ENCODE measurements at places on chromosomes 5 and 9.

- no peak for DNase-seq
Observed at GRCh38 chr5:603081-603998, 8.8 kb upstream of the CEP72 start.

DNA sequence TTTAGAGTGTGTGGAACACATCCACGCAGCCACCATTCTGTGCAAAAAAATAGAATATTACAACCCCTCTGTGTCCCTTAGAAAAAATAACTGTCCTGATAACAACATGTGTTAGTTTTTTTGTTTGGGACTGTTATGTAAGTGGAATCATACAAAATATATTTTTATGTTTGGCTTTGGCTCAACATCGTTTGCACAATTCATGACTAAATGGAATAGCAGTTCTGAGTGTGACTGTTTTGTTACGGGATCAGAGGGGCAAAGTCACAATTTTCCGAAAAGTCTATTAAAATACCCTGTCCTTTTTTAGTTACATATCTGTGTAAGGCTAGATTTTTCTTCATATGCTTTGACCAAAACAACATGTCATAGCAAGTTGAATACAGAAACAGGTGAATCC, 12.8 kb downstream of the MTREX start:
- no peak for DNase-seq

- peak; percentile 20 for DNase-seq
Observed at GRCh38 chr5:119080936-119081335, 10.0 kb downstream of the DMXL1 start.

GRCh38 chr5:134103998-134104654, 10.4 kb upstream of the TCF7 start:
- no peak for DNase-seq

GRCh38 chr9:27042476-27042875, 37.0 kb upstream of the LRRC19 start:
- DNase-seq: no peak

- peak; percentile 99 for DNase-seq
Observed at GRCh38 chr5:138575194-138576015, at the start of gene HSPA9. HSPA9 (minus strand) TSS chr5:138575401; CDS start chr5:138575318, 83 bp downstream.

DNA sequence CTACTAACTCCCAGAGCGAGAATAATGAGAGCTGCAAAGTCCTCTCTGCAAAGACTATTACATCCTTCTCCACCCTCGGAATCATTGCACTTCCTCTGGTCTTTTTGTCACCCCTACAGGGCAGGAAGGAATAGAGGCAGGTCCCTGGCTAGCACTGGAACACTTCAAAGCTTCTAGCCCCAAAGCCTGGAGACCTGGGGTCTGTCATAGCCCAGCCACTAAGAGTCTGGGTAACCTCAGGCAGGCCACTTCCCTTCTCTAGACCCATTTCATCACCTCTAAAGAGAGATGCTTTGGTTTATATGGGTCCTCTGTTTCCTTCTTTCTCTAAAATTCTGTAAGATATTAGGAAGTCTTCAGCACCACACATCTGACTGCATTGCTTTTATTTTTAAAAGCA, 6.7 kb downstream of the ADRB2 start:
- no peak for DNase-seq

DNA sequence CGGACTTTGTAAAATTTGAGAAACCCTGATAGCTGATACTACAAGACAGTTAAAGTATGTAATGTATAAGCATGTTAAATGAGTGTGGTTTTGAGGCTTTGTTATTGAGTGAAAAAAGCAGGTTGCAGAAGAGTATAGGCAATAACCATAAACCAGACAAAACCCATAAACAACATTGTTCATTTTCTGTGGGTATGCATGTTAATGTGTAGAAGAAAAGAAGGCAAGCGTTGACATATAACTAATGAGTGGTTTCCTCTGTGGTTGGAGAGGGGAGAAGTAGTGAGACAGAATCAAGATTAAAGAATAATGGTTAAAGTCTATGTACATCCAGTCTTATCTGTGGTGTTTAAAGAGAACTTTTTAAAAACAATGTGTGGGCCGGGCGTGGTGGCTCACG, 26.2 kb downstream of the RAD23B start:
- no peak for DNase-seq

GRCh38 chr5:153459051-153459743, 31.3 kb upstream of the GRIA1 start:
- no peak for DNase-seq

GRCh38 chr9:33170464-33171415, 3.6 kb upstream of the B4GALT1 start:
- peak; percentile 64 for DNase-seq

- DNase-seq: no peak
Observed at GRCh38 chr9:3419893-3420292, 105.9 kb downstream of the RFX3 start.

DNA sequence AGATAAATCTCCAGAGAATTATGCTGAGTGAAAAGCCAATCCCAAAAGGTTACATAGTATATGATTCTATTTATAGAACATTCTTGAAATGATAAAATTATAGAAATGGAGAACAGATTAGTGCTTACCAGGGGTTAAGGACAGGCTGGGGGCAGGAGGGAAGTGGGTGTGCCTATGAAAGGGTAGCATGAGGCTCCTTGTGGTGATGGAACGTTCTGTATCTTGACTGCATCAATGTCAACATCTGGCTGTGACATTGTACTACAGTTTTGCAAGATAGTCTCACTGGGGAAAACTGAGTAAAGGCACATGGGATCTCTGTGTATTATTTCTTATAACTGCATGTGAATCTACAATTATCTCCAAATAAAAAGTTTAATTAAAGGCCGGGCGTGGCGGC, 22.3 kb downstream of the ORM2 start:
- DNase-seq: no peak

GRCh38 chr9:71223953-71224538, 102.6 kb upstream of the TRPM3 start:
- no peak for DNase-seq

GRCh38 chr9:131203431-131204218, 72.7 kb downstream of the FAM78A start:
- no peak for DNase-seq

DNA sequence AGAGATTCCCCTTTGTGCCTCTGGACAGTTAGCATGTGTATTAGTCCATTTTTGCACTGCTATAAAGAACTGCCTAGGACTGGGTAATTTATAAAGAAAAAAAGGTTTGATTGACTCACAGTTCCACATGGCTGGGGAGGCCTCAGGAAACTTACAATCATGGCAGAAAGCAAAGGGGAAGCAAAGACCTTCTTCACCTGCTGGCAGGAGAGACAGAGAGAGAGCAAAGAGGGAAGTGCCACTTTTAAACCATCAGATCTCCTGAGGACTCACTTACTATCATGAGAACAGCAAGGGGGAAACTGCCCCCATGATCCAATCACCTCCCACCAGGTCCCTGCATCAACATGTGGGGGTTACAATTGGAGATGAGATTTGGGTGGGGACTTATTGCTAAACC, 6.0 kb downstream of the CFAP90 start:
- DNase-seq: no peak

DNA sequence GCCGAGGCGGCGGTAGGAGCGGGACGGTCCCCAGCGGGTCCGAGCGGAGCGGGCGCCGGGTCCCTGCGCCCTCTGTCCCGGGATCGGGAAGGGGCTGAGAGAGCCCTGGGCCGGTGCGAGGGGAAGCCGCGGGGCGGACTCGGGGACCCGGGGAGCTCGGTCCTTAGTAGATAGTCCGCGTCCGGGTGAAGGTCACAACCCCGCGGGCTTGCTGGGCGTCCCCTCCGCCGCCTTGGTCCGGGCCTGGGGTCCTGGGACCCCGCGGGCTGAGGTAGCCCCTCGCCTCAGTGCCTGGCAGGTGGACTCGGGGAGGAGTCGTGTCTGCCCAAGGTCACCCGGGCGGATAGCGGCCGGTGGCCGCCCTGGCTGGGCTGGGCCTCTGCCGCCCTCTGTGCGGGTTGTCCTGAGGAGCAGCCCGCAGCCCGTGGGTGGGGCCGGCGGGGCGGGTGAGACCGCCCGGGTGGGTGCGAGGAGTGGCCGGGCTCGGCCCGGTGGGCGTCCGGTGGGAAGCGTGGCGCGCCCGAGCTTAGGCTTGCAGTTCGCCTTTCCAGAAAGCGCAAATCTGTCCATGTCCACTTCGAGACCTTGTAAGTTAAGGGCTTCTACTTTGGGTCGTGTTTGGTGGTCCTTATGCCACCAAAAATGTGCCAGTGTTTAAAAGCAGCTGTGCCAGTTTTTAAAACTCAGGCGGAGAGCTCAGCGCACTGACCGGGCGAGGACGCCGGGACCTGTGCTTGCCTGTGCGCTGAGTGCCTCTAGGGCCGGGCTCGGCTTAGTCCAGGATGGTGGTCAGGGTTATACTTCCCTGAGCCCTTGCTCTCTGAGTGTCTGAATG, 554 bp downstream of the SDHA start:
- peak; percentile 52 for DNase-seq

- no peak for DNase-seq
Observed at GRCh38 chr5:87410931-87411330, 1.8 kb downstream of the CCNH start.

- no peak for DNase-seq
Observed at GRCh38 chr9:1008216-1008615, 31.8 kb downstream of the DMRT3 start.

GRCh38 chr5:125750861-125751186, 672.4 kb upstream of the GRAMD2B start:
- DNase-seq: no peak

DNA sequence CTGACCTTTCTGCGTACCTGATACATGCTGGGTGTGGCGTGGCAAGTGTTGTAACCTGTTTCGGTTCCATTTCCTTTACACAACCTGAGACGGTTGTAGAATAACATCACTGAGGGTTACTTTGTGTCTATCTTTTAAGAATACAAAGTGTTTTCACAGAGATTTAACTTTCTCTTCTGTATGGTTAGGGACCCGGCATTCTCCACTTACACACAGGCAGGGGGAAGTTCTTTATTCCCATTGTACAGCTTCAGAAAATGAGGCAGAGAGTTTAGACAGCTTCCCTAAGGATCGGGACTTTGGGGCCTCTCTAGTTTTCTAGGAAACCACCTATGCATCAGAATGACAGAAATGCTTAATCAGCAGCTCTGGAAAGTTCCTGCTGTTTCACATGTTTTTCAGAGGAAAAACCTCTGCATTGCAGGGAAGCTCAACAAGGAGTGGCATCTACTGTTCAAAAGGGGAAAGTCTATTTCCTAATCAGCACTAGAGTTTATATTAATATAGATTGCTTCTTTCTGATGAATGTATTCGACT, 41.3 kb downstream of the CAST start:
- no peak for DNase-seq

DNA sequence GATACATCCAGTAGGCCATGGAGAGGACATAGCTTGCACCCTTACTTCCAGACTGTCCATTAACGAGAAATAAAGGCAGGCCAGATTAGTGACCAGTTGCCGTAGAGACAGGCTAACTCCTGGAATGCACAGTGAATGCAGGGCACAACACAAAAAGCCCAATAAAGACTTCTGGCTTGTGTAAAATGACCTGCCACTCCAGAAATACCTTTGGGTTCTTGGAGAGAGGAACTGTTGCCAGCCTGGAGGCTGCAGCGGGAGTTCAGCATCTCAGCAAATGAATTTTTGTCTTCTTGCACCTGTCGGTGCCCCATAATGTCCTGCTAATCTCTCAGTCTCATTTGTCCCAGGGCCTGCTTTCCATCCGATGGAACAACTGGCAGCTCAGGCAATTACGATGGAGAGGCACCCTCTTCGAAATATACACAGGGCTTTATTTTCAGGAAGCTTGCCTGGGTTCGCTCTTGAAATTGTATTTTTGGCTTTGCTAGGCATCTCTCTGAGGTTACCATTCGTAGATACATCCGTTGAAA, 538.8 kb upstream of the ZNF462 start:
- no peak for DNase-seq

DNA sequence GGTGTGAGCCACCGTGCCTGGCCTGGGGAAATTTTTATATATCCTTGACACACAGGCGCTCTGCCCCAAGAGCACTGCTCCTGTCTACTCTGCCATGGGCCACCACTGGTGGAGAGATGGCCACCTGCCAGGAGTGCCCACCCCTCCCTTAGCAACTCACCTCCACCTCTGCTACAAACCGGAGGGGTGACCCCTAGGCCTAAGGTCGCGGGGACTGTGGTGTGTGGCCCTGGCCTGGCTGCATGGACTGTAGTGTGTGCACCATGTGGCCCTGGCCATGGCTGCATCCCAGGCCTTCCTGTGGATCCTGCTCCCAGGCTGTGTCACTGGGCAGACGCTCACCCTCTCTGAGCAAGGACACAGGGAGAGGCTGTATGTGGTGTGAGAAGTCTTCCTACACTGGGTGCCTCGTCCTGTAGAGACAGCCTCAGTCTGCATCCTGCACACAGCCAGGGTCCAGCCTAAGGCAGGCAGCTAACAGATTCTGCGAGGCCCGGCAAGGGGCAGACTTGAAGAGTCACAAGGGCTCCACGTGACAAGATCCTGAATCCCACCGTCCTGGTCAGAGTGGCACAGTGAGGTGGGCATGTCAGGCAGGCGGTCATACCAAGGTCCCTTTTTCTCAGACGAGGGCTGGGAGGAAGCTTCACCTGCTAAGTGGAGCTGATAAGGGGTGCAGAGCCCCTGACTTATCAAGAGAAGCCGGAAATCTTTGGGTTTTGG, 10.3 kb downstream of the NINJ1 start:
- DNase-seq: peak; percentile 16

DNA sequence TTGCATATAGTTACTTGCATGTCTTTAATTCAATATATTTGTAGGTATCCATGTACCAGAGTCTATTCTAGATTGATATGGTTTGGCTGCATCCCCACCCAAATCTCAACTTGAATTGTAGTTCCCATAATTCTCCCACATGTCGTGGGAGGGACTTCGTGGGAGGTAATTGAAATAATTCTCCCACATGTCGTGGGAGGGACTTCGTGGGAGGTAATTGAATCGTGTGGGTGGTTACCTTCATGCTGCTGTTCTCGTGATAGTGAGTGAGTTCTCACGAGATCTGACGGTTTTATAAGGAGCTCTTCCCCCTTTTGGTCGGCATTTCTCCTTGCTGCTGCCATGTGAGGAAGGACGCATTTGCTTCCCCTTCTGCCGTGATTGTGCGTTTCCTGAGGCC, 16.5 kb downstream of the FBXL7 start:
- DNase-seq: no peak

DNA sequence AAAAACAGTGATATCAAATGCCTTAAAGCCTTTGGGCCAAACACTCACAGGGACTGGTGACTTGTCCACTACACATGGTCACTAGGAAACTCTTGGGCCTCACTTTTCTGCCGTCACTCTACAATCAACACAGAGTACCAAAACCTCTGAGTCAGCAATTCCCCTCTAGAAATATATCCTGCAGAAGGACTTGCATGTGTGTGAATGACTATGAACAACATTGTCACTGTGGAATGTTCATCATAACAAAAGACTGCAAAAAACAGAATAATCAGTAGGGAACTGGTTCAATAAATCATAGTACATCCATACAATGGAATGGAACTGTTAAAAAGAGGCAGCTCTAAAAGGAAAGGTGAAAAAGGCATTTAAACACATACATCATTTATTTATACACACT, 44.1 kb upstream of the SMU1 start:
- DNase-seq: no peak

GRCh38 chr5:133041157-133041784, 10.5 kb upstream of the HSPA4 start:
- no peak for DNase-seq

- peak; percentile 44 for DNase-seq
Observed at GRCh38 chr9:93132946-93133680, 938 bp downstream of the NINJ1 start.

GRCh38 chr9:90504486-90504885, 138.1 kb downstream of the DIRAS2 start:
- DNase-seq: no peak

All from femur (tissue), 1 donor.